ENCODE measurements at places on chromosomes 11 and 22.

DNA sequence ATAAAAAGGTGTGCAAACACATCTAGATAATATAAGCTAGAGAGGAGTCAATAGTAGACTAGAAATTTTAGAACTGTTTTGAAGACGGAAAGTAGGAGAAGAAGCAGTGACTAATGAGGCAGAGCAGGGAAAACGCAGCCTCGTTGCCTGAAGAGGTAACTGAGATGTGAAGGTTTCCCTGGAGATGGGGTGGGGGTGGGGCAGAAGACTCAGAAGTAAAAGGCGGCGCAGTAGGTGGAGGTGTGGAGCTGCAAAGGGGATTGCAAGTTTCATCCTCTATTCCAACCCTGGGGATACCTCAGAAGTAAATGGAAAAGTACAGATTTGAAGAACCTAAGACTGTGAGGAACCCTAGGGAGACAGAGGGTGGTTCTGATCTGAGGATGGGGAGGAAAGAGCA lies 109.5 kb downstream of the TMPRSS5 start:
- DNase-seq: no peak

DNA sequence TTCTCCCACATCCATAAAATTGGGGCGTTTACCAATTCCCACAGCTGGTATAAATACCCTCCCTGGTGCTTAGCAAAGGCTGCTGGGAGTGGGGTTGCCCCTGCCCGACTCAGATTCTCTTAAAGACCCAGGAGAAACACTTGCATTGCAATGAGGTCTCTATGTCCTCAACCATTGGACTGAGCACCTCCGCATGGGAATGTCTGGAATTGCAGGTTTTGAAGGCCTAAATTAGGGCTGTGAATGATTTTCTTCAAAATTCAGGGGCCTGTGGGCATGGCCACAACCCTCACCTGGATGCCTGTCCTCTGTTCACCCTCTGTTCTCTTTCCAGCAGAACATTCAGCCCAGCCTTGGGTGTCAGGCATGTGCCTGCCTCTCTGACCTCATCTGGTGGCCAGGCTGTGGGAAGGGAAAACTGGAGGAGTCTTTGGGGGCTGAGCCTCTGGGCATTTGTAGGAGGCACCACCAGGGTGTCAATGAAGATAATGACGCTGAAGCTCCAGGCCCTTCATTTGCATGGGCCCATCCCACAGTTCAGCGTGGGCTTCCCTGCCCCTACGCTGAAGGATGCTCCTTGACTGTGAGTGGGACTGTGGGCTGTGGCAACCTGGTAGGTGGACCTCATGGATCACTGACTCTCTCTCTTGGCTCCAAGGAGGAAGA lies 52.7 kb upstream of the MYEOV start:
- no peak for DNase-seq

DNA sequence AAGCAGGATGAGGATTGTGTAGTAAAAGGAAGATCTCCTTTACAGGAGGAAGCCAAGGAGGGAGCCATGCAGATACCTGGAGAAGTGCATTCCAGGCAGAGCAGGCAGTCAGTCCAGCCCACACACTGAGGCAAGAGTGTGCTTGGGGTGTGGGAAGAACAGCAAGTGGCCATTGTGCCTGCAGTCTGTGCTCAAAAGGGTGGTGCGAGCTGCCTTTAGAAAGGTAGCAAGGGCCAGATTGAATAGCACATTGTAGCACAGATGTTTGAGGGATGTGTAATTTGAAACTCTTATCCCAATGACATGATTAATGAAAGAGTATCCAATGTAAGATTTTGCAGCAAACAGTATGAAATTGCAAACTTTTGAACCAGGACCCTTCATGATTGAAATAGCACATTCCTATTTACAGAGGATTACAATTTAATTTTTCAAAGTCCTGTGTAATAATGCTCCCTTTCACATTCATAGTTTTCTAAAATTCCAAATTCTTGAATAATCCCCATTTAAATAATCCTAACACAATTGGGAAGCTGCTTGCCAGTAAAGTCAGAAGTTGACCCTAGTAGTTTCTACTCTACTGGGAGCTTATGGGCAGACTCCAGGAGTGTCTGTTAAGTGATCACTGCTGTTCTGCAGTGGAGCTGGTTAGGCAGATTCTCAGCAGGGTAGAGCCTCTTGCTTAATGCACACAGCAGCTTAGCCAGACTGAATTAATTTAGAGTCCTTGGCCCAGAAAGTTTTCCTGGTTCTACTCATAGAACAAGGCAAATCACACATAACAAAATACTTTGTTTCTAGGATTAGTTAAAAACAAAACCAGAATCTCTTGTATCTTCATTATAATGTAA lies 78.1 kb downstream of the CYB5R2 start:
- no peak for DNase-seq

GRCh38 chr11:80929031-80929805 lies 1488.4 kb upstream of the TENM4 start:
- DNase-seq: no peak

DNA sequence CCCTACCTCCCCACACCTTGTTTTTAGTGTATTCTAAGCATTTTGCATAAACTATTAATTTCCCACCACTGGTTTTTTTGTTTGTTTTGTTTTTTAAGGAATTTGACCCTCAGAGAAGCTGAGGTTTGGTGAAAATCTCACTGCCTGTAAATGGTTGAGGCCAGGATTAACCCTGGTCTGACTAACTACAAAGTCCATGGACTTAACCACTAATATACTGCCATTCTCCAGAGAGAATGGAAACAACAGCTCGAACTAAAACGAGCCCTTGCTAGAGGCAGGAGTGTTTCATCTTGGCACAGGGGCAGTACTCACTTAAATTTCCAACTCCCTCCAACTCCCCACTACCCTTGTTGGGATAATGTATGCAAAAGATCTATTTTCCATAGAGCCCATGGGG lies 3.0 kb downstream of the CTNND1 start:
- DNase-seq: no peak

DNA sequence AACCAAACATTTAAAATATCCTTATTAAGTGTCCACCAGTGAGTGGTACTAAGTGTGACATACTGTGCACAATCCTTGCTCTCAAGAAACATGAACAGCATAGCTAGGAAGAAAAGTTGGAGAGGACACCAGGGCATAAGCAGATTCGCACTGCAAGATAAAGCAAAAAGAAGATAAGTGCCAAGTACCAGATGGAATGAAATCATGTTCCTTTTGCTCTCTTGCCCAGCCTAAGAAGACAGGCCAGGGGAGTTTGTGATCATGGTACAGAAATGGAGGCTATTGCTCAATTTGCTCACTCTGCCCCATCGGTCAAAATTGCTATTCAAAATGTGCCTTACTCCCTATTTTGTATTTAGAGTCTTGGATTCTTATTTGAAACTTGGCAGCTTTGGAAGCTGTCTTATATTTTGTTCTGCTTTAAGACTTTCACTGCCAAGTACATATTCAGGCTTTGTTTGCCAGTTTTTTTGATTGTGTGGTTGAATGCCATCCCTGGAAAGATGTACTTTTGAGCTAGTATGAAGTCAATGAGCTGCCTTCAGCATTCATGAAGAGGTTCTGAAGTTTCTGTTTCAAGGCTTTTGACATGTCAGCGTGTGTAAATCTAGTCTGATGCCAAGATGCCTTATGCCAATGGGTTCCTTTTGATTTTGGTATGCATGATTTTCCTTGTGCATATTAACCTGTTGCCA lies 90.3 kb downstream of the PAX6 start:
- no peak for DNase-seq

DNA sequence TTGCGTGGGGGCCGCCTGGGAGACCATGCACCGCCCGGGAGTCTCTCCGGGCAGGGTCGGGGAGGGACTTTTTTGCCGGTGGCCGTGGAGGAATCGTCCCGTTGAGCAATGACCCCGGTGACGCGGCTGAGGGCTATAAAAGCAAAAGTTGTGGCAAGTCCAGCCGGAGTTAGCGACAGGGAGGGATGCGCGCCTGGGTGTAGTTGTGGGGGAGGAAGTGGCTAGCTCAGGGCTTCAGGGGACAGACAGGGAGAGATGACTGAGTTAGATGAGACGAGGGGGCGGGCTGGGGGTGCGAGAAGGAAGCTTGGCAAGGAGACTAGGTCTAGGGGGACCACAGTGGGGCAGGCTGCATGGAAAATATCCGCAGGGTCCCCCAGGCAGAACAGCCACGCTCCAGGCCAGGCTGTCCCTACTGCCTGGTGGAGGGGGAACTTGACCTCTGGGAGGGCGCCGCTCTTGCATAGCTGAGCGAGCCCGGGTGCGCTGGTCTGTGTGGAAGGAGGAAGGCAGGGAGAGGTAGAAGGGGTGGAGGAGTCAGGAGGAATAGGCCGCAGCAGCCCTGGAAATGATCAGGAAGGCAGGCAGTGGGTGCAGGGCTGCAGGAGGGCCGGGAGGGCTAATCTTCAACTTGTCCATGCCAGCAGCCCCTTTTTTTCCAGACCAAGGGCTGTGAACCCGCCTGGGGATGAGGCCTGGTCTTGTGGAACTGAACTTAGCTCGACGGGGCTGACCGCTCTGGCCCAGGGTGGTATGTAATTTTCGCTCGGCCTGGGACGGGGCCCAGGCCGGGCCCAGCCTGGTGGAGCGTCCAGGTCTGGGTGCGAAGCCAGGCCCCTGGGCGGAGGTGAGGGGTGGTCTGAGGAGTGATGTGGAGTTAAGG lies at the start of gene NEAT1:
Gene NEAT1 (plus strand): TSS at position 166 of the 883 bp plus-strand sequence.
- DNase-seq: peak; percentile 92

DNA sequence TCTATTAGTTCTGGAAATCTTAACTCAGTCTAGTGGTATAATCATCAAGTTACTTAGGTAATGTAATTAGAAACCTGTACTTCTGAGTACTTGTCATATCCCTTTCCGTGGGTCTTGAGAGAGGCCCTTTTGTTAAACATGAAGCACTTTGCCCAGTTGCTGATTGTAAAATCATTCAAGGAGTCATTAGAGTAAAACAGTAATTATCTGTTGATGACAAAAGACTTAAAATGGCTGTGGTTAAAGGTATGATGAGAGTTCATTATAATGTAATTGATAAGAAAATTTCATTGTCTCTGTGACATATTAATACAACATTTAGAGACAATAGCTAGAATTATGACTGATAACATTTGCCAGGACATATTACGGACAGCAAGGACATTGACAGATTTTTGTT lies 34.3 kb downstream of the PRR5L start:
- DNase-seq: no peak

GRCh38 chr22:39282645-39283321 lies 36.6 kb downstream of the RPL3 start:
- DNase-seq: no peak

DNA sequence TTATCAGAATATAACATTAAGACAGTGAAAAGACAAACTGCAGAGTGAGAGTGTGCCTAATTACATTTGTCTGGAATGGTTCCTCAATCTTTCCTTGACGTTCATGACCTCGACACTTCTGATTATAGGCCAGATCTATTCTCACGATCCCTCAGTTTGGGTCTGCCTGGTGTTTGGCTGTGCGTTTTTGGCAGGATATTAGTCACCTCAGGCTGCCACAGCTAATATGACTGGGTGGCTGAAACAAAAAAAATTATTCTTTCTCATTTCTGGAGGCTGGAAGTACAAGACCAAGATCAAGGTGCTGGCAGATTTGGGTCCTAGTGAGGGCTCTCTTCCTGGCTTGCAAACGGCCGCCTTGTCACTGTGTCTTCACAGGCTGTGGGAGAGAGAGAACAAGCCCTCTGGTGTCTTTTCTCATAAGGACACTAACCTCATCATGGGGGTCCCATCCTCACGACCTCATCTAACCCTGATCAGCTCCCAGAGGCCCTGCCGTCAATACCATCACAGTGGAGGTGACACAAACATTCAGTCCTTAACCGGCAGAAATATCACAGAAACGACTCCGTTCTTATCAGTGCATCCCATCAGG lies 23.2 kb downstream of the IFITM10 start:
- DNase-seq: no peak

- no peak for DNase-seq
These were observed 182.3 kb upstream of the ANO3 start for GRCh38 chr11:26149585-26149984.

GRCh38 chr11:87330187-87330601 lies 292.5 kb downstream of the TMEM135 start:
- no peak for DNase-seq

DNA sequence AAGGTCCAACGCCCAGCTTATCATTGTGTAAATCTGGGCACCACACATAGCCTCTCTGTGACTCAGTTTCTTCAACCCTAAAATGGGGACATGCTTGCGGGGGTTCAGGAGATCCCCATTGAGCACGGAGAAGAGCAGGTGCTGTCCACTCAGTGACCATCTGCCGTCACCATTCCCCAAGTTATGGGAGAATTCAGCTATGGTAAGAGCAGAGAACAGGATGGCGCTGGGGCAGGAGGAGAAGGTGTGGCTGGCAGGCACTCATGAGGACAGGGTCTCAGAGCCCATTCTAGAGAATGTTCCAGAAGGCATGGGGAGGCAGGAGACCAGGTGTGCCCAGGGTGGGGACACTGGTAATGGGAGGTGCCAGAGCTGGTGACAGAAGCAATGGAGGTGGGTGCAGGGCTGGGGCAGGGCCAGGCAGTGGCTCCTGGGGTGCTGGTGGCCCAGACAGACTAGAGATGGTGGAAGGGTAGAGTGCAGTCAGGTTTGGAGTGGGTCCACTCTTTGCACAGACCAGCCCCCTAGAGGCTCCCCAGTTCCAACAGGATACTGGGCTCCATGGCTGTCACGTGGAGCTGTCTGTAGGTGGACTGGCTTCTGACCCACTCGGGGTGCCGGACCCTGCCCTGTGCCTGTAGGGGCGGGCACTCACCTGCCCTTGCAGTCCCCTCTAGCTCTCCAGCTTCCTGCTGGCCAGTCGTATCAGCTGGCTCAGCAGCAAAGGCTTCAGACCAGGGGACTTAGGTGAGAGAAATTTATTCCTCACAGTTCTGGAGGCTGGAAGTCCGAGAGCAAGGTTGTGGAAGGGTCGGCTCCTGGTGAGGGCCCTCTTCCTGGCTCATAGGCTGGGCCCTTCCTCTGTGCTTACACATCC lies 84.7 kb downstream of the CDKN1C start:
- DNase-seq: no peak

GRCh38 chr11:83680321-83680720 lies 394.2 kb upstream of the CCDC90B start:
- no peak for DNase-seq

- no peak for DNase-seq
These were observed 27.8 kb upstream of the FJX1 start for GRCh38 chr11:35590412-35590811.

GRCh38 chr22:27919942-27920755 lies 1.1 kb upstream of the PITPNB start:
- DNase-seq: no peak

Data from stimulated activated CD8-positive, alpha-beta memory T cell treated with anti-CD3 and anti-CD28 coated beads, Interleukin-2, amount 100 ng/mL, for 48 hours (primary cell).